ENCODE measurements at places on chromosomes 5 and 9.
A peak's percentile ranks its signal among the peaks of the same experiment; 100 is the strongest.

DNA sequence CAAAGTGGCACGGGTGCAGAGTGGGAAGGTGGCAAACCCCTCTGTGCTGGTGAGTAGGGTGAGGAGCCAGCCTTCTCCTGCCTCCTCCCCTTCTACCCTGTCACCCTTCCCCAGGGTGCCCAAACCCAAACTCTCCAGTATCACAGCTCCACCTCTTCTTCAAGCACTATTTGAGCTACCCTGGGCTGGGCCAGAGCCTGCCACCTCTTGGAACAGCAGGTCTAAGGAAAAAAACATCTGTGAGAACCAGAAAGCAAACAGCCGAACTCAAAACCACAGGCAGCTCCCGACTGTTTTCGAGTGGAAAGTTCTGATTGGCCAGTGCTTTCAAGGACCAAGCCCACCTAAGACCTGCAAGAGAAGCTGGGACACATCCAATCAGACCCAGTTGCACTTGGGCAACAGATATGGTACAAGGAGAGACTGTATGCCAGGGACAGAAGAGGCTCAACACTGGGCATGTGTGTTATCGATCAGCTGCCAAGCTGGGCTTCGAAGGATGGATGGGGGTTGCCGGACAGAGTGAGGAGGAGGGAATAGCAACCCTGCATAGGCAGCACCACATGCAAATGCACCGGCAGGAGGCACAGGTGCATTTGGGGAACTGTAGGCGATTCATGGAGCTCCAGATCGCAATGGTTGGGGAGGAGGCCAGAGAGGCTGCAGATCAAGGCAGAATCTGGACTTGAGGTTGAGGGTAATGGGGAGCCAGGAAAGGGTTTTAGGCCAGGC lies 19.7 kb downstream of the ACSL6 start:
- DNase-seq, result no peak

DNA sequence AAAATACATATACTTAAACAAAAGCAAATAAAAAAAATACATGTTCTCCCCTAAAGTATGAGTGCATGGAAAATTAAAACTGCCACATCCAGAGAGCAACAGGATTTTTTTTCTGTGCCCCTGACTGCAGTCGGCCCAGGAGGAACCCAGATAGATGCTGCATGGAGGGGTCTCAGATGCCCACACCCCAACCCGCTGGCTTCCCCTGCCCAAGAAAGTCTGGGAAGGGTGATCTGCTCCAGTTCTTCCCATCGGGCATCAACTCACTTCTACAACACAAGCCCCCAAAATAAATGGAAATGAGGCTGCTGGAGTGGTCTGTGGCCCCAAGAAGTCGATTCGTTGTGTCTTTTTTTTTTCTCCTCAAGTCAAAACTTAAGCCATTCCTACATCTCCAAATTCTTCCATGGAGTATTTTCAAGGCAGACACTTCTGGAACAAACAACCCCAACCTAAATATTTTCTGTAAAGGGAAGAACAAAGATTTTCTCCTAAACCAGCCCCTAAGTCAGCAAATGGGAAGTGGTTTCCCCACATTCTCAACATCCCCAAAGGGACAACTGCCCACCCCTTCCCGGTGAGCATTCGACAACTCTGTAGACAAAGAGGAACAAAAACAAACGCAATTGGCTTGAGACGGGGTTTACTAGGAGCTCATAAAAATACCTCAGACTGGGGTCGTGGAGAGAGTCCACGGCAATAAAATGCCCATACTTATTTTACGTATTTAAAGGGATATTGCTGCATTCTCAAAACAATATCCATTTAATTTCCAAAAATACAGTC lies 46.7 kb downstream of the ROR2 start:
- DNase-seq, result no peak

DNA sequence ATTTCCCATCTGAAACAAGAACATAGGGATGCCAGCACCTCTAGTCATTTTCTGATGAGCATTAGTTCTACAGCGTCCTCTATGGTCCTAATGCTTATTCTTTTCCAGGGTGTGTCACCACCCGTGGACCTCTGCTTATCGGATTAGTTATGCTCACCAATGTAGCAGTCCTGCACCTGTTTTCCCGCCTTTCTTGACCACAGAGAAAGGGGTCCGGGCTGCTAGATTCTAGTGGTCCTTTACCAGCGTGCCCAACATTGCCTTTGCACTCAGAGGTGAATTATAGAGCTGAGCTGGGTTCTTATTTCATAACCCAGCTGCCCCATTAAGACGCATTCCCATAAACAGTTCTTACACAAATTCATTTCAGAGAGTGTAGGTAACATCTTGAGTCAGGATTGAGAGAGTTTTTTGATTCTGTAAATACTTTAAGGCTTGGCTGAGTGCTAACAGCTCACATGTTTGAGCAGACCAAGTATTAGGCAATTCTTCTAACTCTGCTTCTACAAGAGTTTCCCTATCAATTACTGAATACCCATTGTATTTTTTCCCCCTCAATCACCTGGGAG lies 2205.1 kb upstream of the C9orf72 start:
- no peak for DNase-seq

DNA sequence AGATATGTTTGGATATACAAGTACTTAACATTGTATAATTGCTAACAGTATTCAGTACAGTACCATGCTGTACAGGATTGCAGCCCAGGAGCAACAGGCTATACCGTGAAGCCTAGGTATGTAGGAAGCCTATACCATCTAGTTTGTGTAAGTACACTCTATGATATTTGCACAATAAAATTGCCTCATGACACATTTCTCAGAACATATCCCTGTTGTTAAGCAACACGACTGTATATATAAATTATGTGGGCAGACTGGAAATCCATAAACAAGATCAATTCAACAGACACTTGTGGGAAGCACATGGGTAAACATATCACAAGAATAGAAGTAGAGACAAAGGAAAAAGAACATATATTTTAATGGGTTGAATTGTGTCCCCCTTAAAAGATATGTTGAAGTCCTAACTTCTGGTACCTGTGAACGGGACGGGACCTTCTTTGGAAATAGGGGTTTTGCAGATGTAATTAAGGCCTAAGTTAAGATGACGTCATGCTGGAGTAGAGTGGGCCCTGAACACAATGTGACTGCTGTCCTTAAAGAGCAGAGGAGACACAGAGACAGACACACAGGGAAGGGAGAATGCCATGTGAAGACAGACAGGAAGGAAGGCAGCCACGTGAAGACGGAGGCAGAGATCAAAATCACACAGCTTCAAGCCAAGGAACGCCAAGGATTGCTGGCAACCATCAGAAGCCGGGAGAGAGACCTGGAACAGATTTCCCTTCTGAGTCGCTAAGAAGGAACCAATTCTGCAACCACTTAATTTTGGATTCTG lies 76.3 kb downstream of the SCAI start:
- DNase-seq, result peak; percentile 19

GRCh38 chr5:3122985-3123762 lies 371.7 kb upstream of the IRX2 start:
- no peak for DNase-seq

- no peak for DNase-seq
Measured at GRCh38 chr5:36657563-36657995, 51.2 kb downstream of the SLC1A3 start.

- DNase-seq, result no peak
Measured at GRCh38 chr9:118273048-118273447, 568.8 kb downstream of the TLR4 start.

GRCh38 chr5:53260446-53260845 lies 150.9 kb upstream of the MOCS2 start:
- DNase-seq, result no peak

DNA sequence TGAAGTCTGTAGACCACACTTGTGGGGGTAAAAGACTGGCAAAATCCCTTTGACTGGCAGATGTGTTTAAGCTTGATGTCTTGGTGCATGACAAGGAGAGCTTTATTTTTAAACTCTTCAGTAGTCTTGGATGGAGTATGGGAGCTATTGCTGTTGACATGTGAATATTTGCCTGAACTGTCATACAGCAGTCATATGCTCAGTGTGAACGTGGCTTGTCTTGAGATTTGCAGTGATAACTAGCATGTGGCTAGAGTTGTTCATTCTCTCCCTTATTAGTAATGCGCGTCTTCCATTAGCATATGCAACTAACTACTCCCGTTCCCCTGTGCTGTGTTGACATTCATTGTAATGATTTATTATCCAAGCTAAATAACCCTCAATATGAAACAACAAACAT lies 523.6 kb upstream of the WWC1 start:
- DNase-seq, result no peak

GRCh38 chr5:142358648-142359047 lies 33.8 kb upstream of the SPRY4 start:
- DNase-seq, result no peak

DNA sequence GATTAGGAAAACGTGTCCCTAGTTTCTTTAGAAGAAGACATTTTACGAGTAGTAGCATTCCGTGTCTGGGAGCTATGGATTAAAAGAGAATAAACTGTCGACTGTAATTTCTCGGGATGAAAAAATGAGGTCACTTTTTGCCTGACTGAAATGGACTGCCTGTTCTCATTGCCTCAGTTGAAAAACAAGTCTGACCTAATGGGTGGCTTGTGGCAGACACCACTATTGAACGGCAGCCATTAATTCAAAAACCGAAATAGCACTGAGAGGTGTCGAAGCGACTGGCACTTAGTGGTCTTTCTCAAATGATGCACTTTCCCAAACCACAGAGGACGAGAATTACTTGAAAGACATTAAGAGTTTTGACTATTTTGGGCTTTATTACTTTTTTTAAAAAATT lies 35.4 kb downstream of the OSTF1 start:
- DNase-seq, result no peak

DNA sequence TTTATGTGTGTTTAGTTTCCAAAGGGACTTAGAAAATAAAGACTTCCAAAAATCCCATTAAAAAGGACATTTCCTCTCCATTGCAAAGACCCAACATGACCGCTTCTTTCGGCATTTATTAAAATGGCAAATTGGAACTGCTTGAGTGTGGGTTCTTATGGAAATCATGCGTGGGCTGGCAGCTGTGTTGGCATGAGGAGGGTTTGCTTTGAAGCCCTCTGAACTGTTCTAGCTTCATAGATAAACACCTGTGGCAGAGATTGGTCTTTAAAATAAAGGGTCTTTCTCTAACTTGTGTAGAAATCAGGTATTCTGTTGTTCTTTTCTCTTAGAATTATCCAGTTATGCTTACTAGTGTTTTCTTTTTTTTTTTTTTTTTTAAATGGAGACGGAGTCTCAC lies 55.9 kb upstream of the TEX48 start:
- no peak for DNase-seq

DNA sequence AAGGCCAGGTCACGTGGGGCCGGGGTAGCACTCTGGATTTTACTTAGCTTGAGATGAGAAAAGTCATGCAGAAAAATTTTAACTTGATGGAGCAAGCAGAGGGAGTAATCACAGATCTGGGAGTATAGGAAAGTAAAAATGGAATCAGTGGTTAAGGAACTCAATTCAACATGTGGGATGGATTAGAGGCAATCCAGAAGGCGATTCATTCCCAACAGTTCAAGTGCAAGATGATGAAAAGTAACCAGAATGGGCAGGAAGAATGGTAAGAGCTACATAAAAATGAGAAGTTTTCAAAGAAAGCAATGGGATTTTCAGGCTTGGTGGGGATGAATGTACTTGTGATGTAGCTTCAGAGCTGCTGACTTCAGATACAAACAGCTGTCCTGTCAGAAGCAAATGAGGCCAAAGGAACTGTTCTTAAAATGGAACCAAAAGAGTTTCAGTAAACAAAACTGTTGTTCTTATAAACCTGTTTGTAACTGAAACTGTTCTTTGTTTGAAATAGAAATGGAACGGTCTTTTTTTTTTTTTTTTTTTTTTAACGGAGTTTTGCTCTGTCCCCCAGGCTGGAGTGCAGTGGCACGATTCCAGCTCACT lies 5.6 kb upstream of the SEC24A start:
- DNase-seq, result no peak

GRCh38 chr5:95191330-95191729 lies 93.6 kb downstream of the MCTP1 start:
- no peak for DNase-seq

- DNase-seq, result no peak
Measured at GRCh38 chr9:94734054-94734754, 7.7 kb downstream of the AOPEP start.

GRCh38 chr5:142600611-142601358 lies 85.1 kb downstream of the FGF1 start:
- DNase-seq, result peak; percentile 30

GRCh38 chr5:161641444-161641843 lies 44.1 kb upstream of the GABRA6 start:
- DNase-seq, result no peak

GRCh38 chr5:141871870-141872269 lies 6.3 kb downstream of the PCDH1 start:
- no peak for DNase-seq

DNA sequence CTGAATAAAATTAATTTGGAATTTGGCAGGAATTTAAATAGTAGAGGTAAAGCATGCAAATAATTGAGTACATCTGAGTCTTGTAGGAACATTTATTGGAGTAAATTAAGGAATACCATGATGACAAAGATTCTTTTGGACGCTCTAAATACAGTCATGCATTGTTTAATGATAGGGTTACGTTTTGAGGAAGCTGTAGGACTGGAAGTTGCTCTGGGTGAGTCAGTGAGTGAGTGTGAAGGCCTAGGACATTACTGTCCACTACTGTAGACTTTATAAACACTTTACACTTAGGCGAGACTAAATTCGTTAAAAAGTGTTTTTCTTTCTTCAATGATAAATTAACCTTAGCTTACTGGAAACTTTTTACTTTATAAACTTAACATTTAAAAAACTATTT lies 113.0 kb downstream of the FAM170A start:
- DNase-seq, result no peak

DNA sequence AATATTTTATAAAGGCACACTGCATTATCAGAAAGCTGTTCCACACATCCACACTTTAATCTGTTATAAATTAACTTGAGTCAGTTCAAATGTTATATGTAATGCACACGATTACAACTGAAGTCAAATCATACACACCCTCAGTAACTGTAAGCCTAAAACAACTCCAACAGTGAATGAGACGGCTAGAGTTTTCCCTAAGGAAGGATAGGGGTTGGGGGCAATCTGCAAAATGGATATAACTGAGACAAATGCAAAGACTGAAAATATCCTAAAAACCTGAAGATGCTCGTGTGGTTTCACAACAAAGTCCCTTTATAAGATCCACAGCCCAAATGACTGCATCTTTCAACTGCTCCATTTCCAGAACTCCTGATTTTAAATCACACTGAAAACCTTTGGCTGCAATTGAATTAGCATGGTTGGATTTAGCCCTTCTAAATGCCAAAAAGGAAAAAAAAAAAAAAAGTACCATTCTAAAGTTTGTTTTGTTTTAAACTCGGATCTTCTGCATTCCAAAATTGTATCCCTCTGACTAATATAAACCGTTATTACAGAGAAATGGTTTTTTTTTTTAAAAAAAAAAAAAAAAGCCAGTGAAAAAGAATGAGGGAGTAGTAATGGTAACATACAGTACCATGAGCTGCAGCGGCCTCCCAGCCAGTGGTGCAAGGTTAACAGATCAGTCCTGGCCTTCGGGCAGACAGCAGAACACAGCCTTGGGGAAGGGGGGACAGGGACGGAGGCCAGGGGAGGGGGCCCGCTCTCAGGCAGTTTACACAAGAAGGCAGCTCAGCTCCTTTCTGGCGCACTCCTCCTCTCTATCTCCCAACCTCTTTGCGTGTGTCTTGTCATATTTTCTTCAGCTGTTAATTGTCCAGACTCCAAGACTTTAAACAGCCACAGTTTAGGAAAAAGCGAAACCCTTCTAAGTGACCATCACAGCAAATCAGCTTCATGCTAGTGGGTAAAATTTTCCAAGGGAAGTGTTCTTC lies 166.1 kb downstream of the BNC2 start:
- no peak for DNase-seq

GRCh38 chr9:121985792-121986494 lies 107.2 kb downstream of the TTLL11 start:
- no peak for DNase-seq

- no peak for DNase-seq
Measured at GRCh38 chr9:129310666-129311350, 132.7 kb upstream of the IER5L start.

GRCh38 chr9:33524306-33524947 lies 376 bp downstream of the ANKRD18B start:
- DNase-seq, result no peak
